Aorta (tissue), 5 donors: ENCODE measurements at places on chromosomes 5 and 9. TPM values are rescaled to one million over a fixed set of nuclear protein-coding genes. Genes with fewer than 3 reads are reported as not detected.
A peak's percentile ranks its signal among the peaks of the same experiment; 100 is the strongest.

ARL14EPL gene
- not detected for polyA plus RNA-seq

TAF1L gene
- 0.13 TPM for polyA plus RNA-seq

DNA sequence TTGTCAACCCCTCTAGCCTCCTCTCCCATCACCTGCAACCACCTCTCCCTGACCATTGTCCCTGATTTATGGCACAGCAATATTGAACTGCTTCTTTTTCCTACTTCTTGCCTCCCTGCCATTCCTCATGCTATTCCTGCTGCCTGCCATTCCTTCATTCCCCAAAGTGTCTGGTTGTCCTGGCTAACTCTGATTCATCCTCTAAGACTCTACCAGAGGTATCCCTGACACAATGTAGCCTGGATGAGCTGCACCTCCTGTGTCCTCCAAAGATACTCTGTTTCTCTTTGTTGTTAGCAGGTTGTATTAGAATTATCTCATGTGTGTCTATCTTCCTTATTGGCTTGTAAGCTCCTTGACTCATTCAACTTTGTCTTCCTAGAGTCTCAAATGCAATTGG is 53.5 kb upstream of the PTPN3 start:
- DNase-seq = no peak

- DNase-seq = no peak
These were observed 117.9 kb upstream of the DAB2 start for GRCh38 chr5:39542511-39543285.

- DNase-seq = no peak
These were observed 116.1 kb upstream of the TNC start for GRCh38 chr9:115234094-115234493.

DNA sequence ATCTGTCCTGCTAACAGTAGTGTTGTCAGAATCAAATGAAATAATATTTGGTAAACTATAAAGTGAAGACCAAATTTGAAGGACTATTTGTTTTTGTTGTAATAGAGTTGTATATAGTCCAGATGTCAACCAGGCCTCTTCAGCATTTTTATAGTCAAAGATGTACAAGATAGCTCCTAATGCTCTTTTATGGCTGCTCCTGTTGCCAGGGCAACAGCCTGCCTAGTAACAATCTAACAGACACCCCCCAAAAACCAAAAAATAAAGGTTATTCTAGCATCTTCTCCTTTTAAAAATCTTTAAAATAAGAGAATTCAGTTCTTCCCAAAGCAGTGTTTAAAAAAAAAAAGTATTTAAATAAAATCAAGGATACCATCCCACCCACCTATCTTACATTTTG is 49.5 kb upstream of the MACIR start:
- DNase-seq = no peak

DNA sequence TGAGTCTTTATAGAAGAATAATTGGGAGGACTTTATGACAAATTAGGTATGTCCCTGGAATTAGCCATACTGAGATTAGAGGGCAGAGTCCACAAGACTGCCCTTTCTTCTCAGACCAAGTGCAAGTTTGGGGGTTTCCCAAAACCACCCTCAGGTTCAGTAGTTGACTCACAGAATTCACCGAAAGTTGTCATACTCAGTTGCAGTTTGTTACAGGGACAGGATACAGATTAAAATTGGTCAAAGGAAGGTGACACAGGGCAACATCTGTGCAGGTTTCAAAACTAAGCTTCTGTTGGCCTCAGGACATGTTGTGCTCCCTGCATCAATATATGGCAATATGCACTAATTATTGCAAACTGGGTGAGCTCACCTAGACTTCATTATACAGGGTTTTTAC is 3.8 kb downstream of the RANBP17 start:
- DNase-seq = no peak

DNA sequence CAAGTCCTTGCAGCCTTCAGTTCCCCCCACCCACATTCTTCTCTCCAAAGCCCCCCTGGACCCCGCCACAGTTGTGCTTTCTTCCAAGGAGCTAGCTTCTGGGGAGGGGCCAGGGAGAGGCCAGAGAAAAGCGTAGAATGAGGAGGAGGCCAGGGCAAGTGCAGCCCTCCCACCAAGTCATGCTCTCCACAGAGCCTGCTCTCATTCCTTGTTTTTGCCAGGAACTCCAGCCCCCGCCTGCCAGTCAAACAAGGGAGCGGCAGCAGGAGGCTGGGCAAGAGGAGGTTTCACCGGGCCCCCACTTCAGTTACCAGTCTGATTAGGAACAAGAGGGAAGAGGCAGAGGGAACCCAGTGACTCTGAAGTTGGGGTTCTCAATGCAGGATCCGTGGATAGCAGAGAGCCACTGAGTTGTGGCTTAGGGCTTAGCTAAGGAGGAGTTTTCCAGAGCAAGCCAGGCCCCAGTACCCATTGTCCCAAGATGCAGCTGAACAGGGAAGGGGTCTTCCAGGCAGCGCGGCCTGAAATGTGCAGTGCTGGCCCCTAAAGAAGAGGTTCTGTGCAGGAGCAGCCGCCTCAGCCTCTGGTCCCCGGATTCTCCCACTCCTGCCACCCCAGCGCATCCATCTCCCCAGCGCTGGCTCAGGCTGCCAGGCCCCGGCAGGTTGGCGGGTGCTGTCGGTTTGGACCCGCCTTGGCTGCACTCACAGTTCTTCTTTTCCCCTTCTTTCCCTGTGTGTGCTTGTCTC is 120.6 kb downstream of the DAB2IP start:
- DNase-seq = peak; percentile 70

DNA sequence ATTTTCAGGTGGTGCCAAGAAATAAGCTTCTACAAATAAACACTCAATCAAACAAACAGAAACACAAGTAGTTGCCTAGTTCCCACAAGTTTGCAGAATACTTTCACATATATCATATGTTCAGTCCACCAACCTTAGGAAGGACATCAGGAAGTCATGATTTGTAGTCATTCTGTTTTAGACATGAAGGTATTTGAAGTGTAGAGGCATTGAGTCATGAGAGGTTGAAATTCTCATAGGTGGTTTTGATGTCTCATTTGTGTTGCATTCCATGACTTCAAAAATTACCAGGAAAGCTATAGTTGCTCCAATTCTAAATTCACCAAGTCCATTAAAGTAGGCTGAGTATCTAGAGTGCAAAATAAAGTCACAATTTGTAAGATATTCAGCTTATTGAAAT is 159.0 kb downstream of the KCTD16 start:
- DNase-seq = no peak

DNA sequence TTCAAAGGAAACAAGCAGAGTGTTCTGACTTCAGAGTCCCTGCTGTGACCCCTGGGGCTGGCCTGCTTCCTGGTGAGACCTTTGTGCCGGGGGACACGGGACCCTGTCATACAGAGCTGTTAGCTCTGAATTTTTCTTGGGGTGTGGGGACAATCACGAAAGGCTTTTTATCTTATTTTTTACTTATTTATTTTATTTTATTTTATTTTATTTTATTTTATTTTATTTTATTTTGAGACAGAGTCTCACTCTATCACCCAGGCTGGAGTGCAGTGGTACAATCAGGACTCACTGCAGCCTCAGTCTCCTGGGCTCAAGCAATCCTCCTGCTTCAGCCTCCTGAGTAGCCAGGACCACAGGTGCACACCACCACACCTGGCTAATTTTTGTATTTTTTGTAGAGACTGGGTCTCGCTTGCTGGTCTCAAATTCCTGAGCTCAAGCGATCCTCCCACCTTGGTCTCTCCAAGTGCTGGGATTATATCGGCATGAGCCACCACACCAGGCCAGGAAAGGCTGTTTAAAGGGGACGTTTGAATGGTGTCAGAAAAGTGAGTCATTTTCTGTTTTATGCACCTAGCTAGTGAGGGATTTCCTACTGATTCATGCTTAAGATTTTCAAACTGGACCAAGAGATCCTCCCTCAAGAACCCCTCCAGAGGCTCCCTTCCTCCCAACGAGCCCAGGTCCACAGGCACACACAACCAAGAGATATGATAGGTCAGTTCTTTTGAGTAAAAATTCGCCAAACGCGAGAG is 75.7 kb downstream of the OLFM1 start:
- DNase-seq = no peak

DNA sequence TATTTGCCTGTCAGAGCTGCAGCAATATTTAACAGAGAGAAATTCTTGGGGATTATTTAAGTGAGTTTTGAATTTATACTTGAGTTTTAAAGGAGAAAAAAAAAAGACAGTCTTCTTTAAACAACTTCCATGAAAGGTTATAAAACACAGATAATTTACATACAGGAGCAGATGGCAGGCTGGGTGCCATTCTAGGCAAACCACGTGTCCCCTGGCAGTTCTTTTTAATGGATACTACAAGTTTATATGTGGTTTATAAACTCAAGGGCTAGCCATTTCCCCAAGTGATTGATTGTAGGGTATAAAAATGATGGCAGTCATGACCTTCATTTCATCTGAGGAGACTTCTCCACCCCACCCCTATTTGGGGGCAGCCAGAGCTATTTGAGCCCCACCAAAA is 166.6 kb downstream of the FSTL4 start:
- DNase-seq = no peak

DNA sequence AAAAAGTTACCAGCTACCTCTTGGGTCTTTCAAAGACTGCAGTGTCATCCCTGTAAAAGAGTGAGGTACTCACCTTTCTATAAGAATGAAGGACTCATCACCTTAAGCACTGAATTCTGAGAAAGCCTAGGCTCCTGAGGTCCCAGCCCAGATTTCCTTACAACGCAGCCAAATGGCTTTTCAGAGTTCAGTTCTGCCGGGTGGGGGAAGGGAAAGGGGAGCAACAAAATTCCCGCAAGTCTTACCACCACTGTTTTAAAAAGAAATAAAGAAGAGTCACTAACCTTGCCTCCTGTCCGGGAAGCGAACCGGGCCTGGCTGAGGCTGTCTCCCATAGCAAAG is 373 bp downstream of the ADAMTS12 start:
- no peak for DNase-seq

DNA sequence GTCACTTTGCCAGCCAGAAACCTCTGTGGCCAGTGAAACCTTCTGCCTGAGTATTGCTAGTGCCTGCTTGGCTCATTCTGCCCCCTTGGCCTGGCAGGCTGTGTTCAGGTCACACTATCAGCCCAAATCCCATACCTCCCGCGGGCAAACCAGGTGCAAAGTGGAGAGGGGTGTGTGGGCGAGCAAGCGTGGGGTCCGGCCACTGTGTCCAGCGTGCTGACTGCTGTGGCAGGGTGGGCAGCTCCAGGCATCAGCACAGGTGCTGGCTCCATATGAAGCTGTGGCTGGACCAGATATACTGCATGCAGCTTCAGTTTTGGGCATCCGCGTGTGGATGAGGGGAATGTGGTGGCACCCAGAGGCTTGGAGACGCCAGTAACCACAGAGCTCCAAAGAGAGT is 576.5 kb upstream of the EDIL3 start:
- peak; percentile 57 for DNase-seq

DNA sequence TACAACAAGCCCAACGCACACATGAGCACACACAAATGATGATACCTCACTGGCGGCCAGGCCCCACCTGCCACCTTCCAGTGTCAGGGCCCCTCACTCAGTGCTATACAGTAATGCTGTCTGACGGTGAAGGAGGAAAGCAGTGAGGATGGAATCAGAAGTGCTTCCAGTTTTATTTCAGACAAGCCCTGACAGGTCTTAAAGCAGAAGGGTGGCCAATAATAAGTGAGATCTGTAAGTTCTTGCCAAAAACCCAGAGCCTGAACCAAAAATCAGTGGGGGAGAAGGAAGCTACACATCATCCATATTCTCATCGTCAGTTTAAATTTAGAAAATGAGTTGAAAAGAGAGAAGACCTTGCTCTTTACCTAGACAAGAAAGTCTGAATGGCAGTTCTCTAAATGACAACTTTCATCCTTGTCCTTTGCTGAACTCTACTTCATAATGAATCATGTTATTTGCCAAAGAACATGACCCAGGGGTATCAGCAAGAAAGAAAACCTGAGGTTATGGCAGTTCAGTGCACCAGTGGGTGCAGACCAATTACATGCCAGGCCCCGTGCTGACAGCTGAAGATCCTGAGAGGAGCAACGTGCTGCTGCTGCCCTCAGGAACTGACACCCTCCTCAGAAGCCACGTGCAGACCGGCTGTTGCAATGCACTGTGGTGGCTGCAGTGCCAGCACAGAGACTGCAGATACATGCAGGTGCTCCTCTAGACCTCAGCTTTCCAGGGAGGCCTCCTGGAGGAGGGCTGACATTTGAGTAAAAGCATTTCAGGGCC is 118.7 kb downstream of the DROSHA start:
- no peak for DNase-seq

- DNase-seq = no peak
These were observed 122.1 kb downstream of the SIL1 start for GRCh38 chr5:139076111-139076510.

DNA sequence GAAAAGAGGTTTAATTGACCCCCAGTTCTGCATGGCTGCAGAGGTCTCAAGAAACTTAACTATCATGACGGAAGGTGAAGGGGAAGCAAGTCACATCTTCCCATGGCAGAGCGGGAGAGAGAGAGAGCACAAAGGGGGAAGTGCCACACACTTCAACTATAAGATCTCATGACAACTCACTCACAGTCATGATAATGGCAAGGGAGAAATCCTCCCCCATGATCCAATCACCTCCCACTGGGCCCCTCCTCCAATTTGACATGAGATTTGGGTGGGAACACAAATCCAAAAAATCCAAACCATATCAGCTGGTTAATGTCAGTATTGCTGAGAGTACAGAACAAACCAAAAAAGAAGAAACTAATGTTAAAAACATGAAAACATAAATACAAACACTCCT is 120.2 kb downstream of the STARD4 start:
- no peak for DNase-seq
